Activated CD4-positive, alpha-beta T cell treated with anti-CD3 and anti-CD28 coated beads, Interleukin-2, amount 10 ng/mL, durations not matched to agents 7 days and 5 days (primary cell): ENCODE measurements at places on chromosomes 1 and 21. TPM values are rescaled to one million over a fixed set of nuclear protein-coding genes. Genes with fewer than 3 reads are reported as not detected.

ZMYND12 gene
- total RNA-seq: 0.69 TPM

GRCh38 chr1:26556111-26556510 lies 26.6 kb downstream of the RPS6KA1 start:
- no peak for DNase-seq

GRCh38 chr1:98104289-98104688 lies 183.5 kb upstream of the DPYD start:
- DNase-seq: no peak

DNA sequence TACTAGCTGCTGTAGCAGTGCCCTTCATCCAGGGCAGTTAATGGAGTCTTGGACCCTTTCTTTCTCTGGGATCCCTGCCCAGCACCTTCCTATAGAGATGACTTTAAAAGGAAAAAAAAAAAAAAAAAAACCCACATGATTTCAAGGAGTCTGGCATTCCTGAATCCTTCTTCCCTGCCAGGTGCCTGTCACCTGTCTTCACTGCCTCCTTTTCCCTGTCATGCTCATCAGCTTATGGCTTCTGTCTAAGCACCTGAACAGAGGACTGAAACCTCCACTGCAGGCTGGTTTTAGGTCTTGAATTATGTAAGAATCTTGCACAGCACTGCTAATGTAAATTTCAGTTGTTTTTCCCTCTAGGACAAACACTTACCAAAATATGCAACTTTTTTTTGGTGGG lies 24.9 kb downstream of the PPT1 start:
- no peak for DNase-seq

DNA sequence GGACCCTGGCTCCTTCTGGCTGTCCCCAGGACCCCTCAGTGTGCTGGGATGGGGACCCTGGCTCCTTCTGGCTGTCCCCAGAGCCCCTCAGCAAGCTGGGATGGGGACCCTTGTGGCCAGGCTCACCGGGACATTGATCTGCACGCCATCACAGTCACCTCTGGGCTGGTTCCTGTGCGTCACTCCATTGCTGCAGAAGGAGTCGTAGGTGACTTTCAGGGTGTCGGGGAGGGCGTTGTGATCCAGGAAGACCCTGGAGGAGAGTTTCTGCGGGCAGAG lies 19.7 kb upstream of the PTTG1IP start:
- DNase-seq: no peak
